DMS53 (cell line): ENCODE measurements at places on chromosomes 12 and 14.
A peak's percentile ranks its signal among the peaks of the same experiment; 100 is the strongest.

GRCh38 chr12:119102274-119102673 lies 76.5 kb upstream of the HSPB8 start:
- no peak for DNase-seq

- peak; percentile 90 for DNase-seq
Observed at GRCh38 chr12:72089678-72090077, 151.0 kb downstream of the TPH2 start.

GRCh38 chr12:76156726-76157125 lies 72.2 kb upstream of the NAP1L1 start:
- no peak for DNase-seq

GRCh38 chr14:48580692-48581091 lies 905.3 kb upstream of the MDGA2 start:
- no peak for DNase-seq

DNA sequence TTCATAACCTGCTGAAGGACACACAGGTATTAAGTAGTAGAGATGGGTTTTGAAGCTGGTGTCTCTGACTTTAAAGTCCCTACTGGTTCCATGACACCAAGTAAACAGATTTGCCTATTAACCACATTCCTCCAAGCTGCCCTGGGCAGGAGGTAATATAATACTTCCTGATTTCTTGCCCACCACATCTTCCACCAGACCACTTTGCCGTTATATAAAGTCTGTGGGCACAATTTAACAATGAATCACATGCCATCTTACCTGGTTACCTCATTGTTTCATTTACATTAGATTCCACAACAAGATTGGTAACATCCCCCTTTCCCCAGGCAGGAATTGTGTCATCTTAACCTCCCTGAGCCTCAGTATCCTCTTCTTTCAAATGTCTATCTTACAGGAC lies 900 bp upstream of the LRRC23 start:
- DNase-seq = peak; percentile 60

DNA sequence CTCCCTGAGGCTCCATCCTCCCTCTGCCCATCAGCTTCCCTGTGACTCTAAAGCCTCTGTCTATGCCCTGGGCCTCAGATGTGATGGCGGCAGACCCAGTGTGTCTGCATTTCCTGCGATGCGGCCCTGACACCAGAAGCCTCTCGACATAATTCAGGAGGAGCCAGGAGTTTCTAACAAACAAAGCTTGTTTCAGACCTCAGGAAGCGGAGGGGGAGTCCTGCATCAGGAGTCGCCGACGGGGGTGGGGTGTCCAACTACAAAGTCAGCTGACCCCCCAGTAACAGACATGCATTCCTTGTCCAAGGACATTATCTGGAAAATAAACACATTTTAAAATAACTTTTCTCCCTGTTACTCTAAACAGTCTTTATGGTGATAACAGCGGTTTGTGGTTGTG lies 167.5 kb downstream of the DPF3 start:
- no peak for DNase-seq

DNA sequence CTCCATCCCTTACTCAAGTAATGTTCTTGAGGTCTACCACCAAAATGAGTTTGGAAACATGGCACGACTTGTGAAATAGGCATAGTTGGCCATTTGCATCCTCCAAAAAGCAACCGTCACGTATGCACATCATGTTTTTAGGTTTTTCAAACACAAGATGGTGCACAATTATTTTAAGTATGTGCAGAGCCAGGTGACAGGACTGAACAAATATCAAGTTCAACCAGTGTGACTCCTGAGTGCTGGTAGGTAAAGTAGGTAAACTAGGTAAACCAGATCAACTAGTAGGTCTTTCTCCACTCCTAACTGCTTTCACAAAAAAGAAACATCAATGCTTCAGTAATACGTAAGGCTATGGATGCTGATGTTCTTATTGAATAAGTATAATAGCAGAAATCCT lies 39.1 kb downstream of the FGD6 start:
- DNase-seq = peak; percentile 21

DNA sequence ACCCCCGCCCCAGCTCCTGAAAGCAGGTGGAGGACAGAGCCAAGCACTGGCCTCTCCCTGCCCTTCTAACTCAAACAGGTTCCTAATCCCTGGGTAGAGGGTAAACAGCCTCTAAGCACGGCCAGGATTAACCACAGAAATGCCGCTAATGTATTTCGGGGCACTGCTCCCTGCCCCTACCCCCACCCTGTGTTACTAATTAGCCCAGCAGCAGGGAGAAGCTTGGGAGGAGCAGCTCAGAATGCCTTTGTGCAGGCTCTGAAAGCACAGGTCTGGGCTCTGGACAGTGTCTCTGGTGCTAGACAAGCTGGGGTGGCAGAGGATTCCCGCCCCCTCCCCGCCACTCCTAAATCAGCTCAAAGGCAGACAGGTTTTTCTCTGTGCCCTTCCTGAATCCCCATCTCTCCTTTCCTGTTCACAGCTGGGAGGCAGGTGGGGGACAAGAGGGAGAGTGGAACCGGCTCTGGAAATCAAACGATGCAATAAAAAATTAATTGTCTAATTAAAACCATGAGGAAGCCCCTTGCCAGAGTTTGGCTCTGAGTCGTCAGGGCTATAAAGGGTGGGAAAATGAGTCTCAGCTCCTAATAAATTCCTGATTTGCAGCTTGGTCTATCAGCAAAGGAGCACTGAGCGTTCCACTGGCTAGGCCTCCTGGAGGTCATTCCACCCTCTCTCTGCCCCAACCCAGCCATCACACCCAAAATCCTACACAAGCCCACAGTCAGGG lies 53.0 kb downstream of the SMUG1 start:
- DNase-seq = no peak

GRCh38 chr12:86772696-86773095 lies 516.5 kb upstream of the MGAT4C start:
- DNase-seq = no peak

- no peak for DNase-seq
Observed at GRCh38 chr14:77541905-77542304, 43.3 kb upstream of the ISM2 start.
